Fibroblast of skin of left quadriceps (primary cell): ENCODE measurements at places on chromosomes 6 and 20.
A peak's percentile ranks its signal among the peaks of the same experiment; 100 is the strongest.

- no peak for DNase-seq
Measured at GRCh38 chr20:20327746-20328145, 40.2 kb upstream of the INSM1 start.

- DNase-seq, result no peak
Measured at GRCh38 chr6:34152806-34153520, 7.1 kb upstream of the GRM4 start.

DNA sequence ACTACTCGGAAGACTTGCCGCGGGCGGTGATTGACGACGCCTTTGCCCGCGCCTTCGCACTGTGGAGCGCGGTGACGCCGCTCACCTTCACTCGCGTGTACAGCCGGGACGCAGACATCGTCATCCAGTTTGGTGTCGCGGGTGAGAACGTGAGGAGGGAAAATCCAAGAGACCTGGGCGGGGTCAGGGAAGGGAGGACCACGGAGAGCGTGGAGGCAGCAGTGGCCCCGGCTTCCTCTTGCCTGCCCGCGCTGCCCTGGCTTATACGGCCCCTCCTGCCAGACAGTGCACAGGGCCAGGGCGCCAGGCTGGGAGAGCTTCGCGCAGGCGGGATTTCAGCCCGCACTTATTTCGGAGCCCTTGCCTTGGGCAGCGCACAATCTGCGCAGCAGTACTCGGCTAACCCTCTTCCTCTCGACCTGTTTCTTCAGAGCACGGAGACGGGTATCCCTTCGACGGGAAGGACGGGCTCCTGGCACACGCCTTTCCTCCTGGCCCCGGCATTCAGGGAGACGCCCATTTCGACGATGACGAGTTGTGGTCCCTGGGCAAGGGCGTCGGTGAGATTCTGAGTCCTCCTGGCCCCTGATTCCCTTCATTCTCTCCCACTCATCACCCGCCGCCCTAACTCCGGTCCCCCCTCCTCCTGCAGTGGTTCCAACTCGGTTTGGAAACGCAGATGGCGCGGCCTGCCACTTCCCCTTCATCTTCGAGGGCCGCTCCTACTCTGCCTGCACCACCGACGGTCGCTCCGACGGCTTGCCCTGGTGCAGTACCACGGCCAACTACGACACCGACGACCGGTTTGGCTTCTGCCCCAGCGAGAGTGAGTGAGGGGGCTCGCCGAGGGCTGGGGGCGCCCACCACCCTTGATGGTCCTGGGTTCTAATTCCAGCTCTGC lies 2.0 kb downstream of the MMP9 start:
- DNase-seq, result no peak

GRCh38 chr20:4434681-4435080 lies 287.0 kb upstream of the PRND start:
- peak; percentile 50 for DNase-seq

GRCh38 chr6:31074401-31074800 lies 38.0 kb downstream of the C6orf15 start:
- DNase-seq, result no peak

DNA sequence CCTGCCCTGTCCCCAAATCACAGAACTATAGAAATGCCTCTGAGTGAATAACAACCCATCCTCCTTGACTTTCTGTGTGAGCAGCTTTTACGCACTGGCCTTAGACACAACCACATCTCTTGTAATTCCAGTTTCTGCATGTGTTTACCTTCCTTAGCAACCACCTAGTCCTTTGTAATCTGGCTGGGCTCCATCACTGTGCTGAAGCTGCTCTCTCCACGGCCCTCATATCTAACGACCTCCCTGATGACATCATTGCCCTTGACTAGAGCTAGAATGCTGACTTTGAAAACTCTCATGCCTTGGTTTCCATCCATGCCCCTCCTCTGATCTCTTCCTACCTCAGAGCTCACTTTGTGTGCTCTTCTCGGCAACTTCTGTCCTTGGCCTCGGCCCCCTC lies 30.5 kb upstream of the GLP1R start:
- DNase-seq, result no peak

DNA sequence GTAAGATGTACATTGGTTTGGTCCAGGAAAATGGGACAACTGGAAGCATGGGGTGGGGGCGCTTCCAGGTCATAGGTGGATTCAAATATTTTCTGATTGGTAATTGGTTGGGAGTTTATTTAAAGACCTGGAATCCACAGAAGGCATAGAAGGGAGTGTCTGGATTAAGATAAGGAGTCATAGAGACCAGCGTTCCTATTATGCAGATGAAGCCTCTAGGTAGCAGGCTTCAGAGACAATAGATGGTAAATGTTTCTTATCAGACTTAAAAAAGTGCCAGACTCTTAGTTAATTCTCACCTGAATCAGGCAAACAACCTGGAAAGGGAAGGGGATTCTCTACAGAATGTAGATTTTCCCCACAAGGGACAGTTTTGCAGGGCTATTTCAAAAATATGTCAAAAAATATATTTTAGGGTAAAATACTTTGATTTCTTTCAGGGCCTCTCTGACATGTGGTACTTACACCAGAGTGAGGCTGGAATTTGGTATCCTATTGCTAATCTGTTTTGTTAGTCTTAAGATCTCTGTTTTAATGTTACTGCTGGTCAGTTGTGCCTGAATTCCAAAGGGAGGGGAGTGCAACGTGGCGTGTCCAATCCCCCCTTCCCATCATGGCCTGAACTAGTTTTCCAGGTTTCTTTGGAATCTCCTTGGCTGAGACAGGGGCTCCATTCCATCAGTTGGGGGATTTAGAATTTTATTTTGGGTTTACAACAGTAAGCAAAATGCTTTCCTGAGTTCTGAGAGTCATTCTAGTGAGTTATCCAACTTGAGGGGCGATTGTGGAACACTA lies 25.1 kb downstream of the PIGT start:
- no peak for DNase-seq

DNA sequence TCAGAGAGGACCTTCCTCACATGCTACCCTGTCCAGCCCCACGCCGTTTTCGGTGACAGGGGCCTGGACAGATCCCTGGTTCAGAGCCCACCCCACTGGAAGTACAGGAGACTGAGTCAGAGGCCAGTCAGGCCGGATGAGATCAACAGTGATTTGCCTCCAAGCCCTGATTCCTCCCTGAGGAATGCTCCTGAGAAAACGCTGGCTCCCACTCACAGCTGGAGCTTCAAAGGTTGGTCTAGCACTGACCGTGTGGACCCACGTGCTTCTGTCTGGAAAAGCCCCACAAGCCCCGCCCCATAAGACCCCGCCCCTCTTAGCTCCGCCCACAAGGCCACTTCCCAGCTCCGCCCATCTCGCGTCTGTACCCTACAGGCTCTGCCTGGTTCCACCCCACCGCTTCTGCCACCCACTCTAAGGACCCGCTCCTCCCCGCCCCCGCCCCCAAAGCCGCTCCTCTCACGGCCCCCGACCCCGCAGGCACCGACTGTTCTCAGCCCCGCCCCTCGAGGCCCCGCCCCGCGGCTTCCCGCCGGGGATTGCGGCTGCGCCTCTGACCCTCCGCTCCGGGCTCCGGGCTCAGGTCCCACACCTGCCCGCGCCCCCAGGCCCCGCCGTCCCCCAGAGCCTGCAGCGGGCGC lies 64.9 kb upstream of the BHLHE23 start:
- no peak for DNase-seq

GRCh38 chr6:116189472-116189871 lies 63.5 kb upstream of the COL10A1 start:
- no peak for DNase-seq

GRCh38 chr20:64044484-64045247 lies 4.8 kb downstream of the SOX18 start:
- DNase-seq, result no peak

GRCh38 chr6:12572896-12573827 lies 143.4 kb upstream of the PHACTR1 start:
- DNase-seq, result peak; percentile 85

- no peak for DNase-seq
Measured at GRCh38 chr6:130935978-130936377, 108.8 kb downstream of the SMLR1 start.

DNA sequence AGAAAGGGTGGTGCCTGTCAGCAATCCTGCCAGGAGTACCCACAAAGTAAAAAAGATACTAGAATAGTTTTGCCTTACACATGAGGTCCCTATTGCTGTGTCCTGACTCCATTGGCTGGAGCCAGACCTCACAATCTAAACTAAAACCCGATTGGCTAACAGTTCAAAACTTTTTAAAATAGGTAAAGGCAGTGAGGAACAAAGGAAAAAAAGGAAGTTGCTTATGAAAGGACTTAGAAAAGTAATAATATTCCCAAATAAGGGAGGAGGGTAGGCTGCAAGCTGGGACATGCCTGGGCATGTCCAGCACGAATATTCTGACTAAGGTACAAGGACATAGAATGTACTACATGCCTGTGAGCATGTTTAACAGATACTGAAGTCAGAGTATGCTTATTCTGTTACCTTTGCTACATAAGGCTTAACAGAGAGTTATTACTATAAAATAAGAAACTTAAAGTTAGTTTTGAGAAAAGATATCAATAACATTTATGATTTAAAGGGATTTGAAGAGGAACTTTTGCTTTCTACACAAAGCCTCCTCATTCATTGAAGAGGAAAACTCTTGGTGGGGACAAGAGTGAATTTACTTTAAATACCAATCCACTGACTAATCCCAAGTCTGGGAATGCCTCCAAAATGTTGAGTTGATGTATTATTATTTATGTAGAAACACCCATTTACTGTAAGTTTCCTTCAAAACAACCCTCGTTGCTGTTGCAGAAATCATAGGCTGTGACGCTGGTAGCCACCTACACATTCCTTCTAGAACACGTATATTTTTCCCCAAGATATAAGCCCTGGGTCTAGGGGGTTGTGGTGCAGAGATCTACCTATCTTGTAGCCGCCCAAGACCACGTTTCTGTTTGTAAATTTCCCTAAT lies 8.2 kb upstream of the MTHFD1L start:
- peak; percentile 99 for DNase-seq

- DNase-seq, result no peak
Measured at GRCh38 chr6:1606780-1607515, 2.8 kb upstream of the FOXC1 start.

- peak; percentile 96 for DNase-seq
Measured at GRCh38 chr6:132131758-132132157, 180.6 kb upstream of the CCN2 start.

- no peak for DNase-seq
Measured at GRCh38 chr20:32971703-32972161, 32.5 kb downstream of the SUN5 start.

- DNase-seq, result no peak
Measured at GRCh38 chr6:6867404-6867799, 240.4 kb upstream of the RREB1 start.

DNA sequence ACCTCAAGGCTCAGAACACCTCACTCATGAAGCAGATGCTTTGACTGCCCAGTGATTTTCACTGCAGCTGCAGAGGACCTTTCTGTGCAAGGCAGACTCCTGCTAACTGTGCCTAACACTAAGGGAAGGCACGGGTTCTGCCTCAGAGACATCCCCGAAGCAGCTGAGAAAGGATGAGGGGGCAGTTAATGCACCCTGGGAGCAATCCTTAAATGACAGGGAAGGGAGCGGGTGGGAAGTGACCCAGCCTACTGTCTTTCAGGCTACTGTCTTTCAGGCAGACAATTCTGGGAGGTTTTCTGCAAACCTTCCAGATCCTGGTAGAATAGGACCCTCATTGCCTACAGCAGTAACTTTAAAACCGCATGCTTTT lies 55.3 kb downstream of the NDUFAF5 start:
- DNase-seq, result no peak

GRCh38 chr6:81929828-81930227 lies 177.3 kb upstream of the TENT5A start:
- peak; percentile 88 for DNase-seq

DNA sequence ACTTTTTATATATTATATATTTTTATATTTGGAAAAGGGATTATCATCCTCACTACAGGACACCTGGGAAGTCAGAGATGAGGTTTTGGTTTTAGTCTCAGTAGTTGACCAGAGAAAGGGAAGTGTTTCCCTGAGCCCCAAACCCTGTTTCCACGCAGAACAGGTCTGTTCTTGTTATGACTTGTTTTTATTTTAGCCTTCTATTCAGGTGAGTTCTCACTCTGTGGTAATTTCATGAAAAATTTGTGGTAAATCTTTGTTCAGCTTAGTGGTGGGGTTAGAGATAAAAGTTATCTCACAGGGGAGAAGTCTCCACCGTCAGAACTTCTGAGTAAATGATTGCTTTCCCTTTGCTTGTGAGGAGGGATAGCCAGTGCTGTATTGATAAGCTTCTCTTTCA lies 224.9 kb downstream of the FARS2 start:
- no peak for DNase-seq

- no peak for DNase-seq
Measured at GRCh38 chr20:6866741-6867140, 99.3 kb downstream of the BMP2 start.

DNA sequence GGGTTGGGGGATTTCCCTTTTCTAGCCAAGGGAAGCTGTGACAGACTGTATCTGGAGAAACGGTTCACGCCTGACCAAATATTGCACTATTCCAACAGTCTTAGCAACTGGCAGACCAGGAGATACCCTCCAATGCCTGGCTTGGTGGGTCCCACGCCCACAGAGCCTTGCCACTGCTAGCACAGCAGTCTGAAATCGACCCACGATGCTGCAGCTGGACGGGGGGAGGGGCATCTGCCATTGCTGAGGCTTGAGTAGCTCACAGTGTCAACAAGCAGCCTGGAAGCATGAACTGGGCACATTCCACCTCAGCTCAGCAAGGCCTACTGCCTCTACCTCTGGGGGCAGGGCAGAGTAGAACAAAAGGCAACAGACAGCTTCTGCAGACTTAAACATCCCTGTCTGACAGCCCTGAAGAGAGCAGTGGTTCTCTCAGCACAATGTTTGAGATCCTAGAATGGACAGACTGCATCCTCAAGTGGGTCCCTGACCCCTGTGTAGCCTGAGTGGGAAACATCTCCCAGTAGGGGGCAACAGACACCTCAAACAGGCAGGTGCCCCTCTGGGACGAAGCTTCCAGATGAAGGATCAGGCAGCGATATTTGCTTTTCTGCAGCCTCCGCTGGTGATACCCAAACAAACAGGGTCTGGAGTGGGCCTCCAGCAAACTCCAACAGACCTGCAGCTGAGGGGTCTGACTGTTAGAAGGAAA lies 89.9 kb upstream of the ECI2 start:
- DNase-seq, result no peak

- DNase-seq, result no peak
Measured at GRCh38 chr6:84808491-84809061, 44.2 kb upstream of the TBX18 start.

- no peak for DNase-seq
Measured at GRCh38 chr6:7897461-7898192, 13.0 kb downstream of the TXNDC5 start.
